ENCODE measurements at places on chromosomes 2 and 18.

- no peak for ATAC-seq
Observed at GRCh38 chr2:77479395-77479794, 42.8 kb downstream of the LRRTM4 start.

- ATAC-seq = no peak
Observed at GRCh38 chr2:220278022-220278421, 650.6 kb downstream of the SLC4A3 start.

- ATAC-seq = no peak
Observed at GRCh38 chr2:144143294-144144151, 376.4 kb downstream of the ZEB2 start.

GRCh38 chr2:138433995-138434951 is 67.3 kb upstream of the SPOPL start:
- no peak for ATAC-seq

- no peak for ATAC-seq
Observed at GRCh38 chr2:218432676-218433365, 13.9 kb downstream of the VIL1 start.

DNA sequence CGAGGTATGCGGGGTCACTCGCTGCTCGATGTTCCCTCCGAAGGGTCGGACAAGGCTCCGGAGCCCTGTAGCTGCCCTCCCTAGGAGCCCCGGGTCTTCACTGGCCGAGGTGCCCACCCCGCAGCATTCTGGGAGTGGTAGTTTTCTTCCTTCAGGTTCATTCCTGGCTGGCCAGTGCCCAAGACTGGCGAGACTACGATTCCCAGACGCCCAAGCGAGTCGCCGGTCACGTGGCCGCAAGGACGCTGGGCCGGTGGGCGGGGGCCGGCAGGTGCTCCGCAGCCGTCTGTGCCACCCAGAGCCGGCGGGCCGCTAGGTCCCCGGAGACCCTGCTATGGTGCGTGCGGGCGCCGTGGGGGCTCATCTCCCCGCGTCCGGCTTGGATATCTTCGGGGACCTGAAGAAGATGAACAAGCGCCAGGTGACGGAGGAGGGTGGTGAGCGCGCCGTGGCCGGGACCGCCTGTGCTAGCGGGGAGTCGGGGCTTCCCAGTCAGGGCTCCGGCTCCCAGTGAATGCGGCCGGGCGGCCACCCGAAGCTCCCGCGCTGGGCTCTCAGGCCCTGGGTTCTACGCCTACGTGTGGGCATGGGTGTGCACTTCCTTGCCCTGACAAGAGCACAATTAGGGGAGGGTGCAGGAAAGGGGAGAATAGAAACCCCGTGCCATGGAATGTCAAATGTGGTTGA is at the start of gene SEC11C:
Gene SEC11C (plus strand): TSS at position 270 of the 687 bp plus-strand sequence. CDS start 65 bp downstream, at position 335.
- ATAC-seq = peak; percentile 96

DNA sequence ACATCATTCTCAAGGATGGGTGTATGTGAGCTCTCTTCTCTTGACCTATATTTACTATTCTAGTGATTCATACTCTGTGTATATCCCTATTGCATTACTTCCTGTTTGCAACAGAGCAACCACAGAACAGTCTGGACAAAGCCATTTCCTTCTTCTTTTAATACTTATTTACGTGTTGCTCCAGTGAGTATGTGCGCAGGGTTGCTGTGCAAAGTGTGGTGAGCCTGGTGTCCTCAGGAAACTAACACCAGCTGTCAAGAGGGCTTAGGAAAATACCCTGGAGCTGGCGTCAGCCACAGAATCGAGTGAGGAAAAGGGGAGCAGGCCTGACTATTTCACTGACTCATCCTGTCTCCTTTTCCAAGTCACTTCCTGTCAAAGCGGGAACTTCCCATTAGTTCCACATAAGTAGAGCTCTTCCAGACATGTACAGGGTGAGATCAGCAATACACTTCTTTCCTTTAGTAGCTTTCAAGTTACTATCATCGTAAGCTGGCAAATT is 214.1 kb upstream of the COPS8 start:
- no peak for ATAC-seq
